Esophagus muscularis mucosa (tissue), 4 donors: ENCODE measurements at places on chromosomes 6 and 20. TPM values are rescaled to one million over a fixed set of nuclear protein-coding genes. Genes with fewer than 3 reads are reported as not detected.

The VWA7 gene
- total RNA-seq: 0.40 TPM

The TBXT gene
- total RNA-seq: 0.17 TPM

The MEI4 gene
- 0.17 TPM for total RNA-seq

The RIOK1 gene
- total RNA-seq: 17.3 TPM

The BPIFB2 gene
- total RNA-seq: not detected

The MUCL3 gene
- total RNA-seq: not detected
